GM12878 (cell line): ENCODE measurements at places on chromosomes 16 and 17. TPM values are rescaled to one million over a fixed set of nuclear protein-coding genes. Genes with fewer than 3 reads are reported as not detected.

Gene KRTAP4-9
- total RNA-seq: not detected in 2 replicates

Gene HS3ST6
- not detected in 2 replicates for total RNA-seq

Gene MT1F
- total RNA-seq: 0.40 and 1.1 TPM in 2 replicates

Gene HS3ST4
- not detected in 2 replicates for total RNA-seq

Gene SLC52A1
- not detected in 2 replicates for total RNA-seq

Gene KRT33A
- not detected in 2 replicates for total RNA-seq
